ENCODE measurements at places on chromosomes 16 and 17.

GRCh38 chr16:78395035-78395434 is 295.6 kb downstream of the WWOX start:
- no peak for DNase-seq

DNA sequence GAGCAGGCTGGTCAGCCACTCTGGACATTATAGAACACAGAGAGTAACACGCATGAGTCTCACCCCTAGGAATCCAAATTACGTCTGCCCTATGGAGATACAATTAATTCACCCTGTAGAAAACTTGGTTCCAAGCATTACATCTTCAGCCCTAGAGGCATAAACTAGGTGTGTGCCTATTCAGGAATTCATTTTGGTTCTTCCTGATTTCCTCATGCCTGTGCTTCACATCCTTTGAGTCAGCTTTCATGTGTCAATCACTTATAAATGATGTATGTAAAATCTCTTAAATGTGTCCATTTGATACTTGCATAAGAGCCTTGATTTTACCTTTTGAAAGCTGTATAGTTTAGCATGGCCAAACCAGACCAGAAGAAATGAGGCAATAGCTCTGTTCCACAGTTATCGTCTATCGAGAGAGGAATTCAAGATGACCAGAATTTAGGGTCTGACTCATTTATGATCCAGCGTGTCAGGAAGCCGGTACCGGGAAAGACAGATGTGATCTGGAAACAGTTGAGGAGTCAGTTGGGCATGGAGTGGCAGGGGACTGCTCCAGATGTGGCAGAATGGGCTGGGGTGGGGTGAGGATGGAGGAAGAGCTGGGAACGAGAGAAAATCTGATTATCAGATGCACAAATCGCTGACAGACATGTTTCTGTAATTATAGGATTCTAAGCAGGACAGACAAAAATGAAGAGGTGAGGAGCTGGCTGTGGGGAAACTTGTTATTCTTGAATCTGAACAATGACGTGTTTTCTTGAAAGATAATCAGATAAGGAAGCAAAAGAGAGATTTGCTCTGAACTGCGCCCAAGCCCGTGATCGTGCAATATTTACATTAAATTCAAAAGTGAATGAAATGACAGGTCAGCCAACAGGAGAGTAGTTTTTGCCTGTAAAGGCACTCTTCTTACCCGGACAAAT is 76.7 kb downstream of the C16orf95 start:
- DNase-seq = no peak

- DNase-seq = no peak
Observed at GRCh38 chr16:12305847-12306801, 329.6 kb downstream of the SNX29 start.

DNA sequence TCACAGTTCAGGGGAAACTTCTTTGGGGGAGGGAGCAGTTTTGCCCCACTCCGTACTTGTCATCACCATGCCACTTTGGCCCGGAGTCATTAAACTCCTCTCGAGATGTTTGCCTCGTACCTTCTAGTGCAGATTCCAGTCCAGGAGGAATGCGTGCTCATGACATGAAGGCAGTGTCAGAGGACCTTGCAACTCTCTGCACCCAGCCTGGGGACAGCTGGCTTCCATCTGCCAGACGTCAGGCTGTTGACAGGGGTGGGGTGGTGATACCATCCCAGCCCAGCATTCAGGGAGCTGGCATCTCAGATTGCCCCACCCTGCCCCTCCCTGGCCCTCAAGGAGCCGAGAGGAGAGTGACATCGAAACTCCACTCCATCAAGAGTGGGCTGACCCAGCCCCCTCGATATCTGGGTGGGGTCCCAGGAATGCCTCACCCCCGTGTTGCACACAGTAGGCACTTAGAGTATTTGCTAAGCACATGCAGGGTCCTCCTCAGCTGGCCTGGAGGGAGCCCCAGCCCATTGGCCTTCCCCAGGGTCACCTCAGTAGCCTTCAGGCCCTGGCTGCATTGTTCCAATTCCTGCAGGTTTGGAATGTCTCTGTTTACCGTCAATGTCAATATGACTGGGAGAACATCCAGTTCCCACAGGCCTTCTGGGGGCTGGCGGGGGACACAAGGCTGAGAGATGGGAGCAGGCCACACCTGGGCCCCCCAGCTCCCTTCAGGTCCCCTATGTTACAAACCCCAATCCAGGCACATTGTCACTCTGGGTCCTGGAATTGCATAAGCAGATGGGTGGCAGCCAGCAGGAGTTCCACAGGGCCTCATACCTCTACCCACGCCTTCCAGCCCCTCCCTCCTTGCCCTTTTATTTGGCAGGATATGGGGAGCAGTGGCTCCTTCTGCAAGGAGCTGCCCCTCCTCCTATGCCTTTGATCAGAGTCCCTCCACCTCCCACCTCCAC is 21.3 kb upstream of the EMP2 start:
- DNase-seq = no peak

DNA sequence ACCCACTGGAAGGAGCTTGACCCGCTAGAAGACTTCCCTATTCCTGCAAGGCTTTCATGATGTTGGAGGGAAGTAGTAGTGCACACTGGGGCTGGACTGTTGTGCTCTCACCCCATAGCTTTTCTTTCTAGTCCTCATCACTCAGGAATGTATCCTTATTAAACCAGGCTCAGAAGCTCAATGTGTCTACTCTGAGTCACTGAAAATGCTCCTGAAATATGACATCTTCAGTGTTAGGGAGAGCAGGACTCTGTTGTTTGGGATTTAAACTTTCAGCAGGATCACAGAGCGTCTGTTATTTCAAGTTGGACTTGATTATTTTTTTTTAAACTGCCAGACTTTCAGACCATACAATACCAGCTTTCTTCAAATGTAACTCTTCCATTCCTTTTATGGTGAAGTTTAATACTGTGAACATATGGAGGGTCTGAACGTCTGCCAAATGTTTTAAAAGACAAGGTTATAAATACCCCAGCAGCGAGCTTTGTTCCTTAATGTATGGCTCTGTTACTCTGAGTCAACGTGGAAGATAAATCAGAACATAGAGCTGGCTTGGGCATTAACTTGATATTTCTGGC is 257.5 kb downstream of the CDH11 start:
- DNase-seq = no peak
